ENCODE measurements at places on chromosomes 7 and 10.

- DNase-seq = no peak
Measured at GRCh38 chr7:35599645-35600044, 95.3 kb downstream of the HERPUD2 start.

DNA sequence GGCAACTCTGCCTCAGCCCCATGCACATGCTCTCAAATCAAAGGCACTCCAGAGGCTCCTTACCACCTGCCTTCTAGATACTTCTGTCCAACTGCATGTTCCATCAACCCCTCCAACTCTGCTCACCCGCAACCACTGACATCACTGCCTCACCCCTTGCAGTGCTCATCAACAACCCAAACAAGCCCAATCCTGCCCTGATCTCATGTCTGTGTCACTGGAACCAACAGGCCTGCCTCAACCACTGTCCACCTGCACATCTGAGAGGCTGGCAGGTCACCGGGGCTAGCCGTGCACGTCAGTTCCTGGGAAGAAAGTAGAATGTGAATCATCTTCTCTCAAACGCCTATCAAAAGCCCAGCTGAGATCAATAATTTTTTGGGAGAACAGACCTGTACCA lies 33.3 kb downstream of the CTBP2 start:
- DNase-seq = no peak

GRCh38 chr7:127913686-127914085 lies 117.6 kb downstream of the LRRC4 start:
- no peak for DNase-seq

DNA sequence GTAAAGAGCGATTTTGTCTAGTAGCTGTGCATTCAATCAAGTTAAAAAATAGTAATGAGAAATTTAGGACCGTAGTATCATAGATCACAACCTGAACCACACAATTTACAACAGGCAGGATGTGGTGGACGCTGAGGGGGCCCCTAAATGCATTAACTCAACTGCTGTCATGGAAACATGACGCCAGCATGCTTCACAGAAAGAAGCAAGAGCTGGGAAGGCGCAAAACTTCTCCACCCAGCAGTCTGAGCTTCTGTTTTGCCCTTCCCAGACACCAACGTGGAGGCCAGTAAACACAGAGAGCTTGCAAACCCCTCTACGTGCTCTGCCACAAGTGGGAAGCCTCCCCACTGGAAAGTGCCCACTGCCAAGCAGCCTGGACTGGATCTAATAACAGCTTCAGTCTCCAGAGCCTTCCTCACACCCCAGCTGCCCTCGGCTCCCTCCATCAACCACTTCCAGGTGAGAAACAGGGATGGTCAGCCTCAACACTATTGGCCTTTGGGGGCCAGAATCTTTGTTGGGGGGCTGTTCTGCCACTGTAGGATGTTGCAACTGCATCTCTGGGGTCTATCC lies 151.8 kb downstream of the SFMBT2 start:
- DNase-seq = peak; percentile 52

- DNase-seq = no peak
Measured at GRCh38 chr10:74862625-74863024, 36.2 kb downstream of the KAT6B start.

- no peak for DNase-seq
Measured at GRCh38 chr7:36736899-36737211, 12.6 kb upstream of the AOAH start.

DNA sequence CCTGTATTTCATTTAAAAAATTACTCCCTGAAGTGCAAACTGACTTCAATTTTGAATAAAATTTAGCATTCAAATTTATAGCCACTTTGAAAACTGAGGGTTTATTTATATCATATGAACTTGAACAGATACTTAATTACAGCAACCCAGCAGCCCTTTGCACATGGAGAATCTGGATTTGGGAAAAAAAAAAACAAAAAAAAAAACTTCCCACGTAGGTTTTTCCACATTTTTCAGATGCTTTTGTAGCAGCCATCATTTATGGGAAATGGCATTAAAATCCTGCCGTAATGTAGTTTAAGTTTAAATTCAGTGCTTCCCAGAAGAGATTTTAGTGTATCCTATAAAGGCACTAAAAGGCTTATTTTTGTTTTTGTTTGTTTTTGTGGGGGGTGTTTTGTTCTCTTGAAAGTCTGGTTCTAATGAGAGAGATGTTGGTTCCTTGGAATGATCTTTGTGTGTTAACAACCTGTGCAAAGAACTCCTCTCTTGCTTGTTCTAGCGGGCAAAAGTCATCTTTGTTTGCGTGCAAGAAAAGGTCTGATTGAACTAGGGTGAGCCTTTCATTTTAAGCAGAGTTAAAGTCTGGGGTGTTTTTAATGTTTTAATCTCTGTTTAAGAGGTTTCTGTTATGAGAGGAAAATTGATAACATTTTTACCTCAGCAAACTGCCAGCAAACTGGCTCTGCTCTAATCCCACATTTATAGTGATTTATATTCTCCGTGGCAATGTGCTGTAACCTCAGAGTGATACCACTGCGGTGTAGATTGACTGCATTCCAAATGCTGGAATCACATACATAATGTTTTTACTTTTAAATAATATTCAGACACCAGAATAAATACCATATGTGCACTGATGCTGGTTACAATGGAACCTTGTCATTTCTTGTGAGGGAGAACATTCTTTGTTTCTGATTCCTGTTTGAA lies 105.5 kb downstream of the WNT2 start:
- DNase-seq = peak; percentile 91

GRCh38 chr10:103504181-103504783 lies 10.8 kb downstream of the NEURL1 start:
- peak; percentile 97 for DNase-seq

DNA sequence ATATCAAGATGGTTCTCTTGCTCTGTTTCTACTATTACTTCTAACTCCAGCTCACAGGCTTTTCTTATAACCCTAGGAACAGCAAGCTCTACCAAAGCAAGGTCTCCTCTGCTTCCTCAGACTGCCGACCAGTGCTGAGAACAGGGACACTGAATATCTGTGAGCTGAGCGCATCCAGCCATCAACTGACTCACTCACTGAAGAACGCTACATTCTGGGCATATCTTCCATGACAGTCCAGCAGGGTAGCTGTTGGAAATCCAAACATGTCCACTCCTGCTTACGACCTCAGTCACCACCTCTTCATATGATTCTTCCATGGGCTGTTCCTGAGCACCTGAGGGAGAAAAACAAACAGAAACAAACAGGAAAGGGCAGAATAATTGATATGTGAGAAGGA lies 2.8 kb downstream of the ZNF32 start:
- no peak for DNase-seq

- no peak for DNase-seq
Measured at GRCh38 chr10:47065903-47066302, 154.7 kb downstream of the PTPN20 start.

GRCh38 chr10:1184541-1185430 lies 128.6 kb downstream of the WDR37 start:
- no peak for DNase-seq
